T-helper 17 cell (primary cell): ENCODE measurements at places on chromosomes 7 and 10.
A peak's percentile ranks its signal among the peaks of the same experiment; 100 is the strongest.

- H3K4me1 ChIP-seq, result peaks cover 13% of the 10 kb centered on the region
- H3K4me3 ChIP-seq, result no peak overlapping the region
- no peaks in the 10 kb centered on the region for H3K36me3 ChIP-seq
- DNase-seq, result no peak
- H3K27me3 ChIP-seq, result no peaks in the 10 kb centered on the region
- peak overlapping the region; percentile 66 for H3K27ac ChIP-seq
Measured at GRCh38 chr7:141649865-141650634, 51.9 kb downstream of the DENND11 start.

GRCh38 chr7:101113836-101114235 is 13.1 kb upstream of the SERPINE1 start:
- no peak for DNase-seq
- peaks cover 7% of the 10 kb centered on the region for H3K27me3 ChIP-seq
- H3K27ac ChIP-seq, result no peak overlapping the region
- no peaks in the 10 kb centered on the region for H3K4me1 ChIP-seq
- no peak overlapping the region for H3K4me3 ChIP-seq
- H3K36me3 ChIP-seq, result no peaks in the 10 kb centered on the region

GRCh38 chr10:77974396-77975074 is 48.0 kb upstream of the DLG5 start:
- peaks cover 7% of the 10 kb centered on the region for H3K36me3 ChIP-seq
- no peak overlapping the region for H3K27ac ChIP-seq
- no peak for DNase-seq

- H3K36me3 ChIP-seq, result peaks cover 2% of the 10 kb centered on the region
- H3K27me3 ChIP-seq, result peaks cover 4% of the 10 kb centered on the region
- no peaks in the 10 kb centered on the region for H3K4me1 ChIP-seq
- no peak overlapping the region for H3K27ac ChIP-seq
Measured at GRCh38 chr10:17386616-17387075, 67.7 kb downstream of the ST8SIA6 start.

DNA sequence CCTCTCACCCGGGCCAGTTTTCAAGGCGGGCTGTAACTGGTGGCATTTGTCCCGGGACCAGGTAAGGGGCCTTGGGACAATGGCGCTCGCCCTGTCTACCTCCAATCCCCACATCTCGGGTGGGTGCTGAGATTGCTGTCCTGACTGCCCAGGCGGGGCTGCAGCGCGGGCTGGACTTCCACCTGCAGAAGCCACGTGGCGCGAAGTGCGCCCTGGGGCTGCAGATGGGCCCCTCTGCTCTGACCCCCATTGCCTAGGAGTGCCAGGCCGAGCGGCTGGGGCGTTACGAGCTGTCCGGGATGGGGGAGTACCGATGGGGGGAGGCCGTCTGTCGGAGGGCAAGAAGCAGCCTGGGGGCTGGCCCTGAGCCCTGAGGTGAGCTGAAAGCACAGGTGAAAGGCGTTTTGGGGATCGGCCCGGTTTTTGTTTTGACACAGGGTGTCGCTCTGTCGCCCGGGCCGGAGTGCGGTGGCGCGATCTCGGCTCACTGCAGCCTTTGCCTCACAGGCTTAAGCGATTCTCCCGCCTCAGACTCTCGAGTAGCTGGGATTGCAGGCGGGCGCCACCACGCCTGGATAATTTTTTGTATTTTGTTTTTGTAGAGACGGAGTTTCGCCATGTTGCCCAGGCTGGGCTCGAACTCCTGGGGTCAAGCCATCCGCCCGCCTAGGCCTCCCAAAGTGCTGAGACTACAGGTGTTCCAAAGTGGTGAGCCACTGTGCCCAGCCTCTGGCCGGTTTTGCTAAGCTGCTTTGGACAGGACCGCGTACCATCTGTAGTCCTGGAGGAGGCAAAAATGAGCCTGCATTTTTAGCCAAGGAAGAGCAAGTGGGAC is at the start of gene SFXN2:
Gene SFXN2 (plus strand): TSS at position 16 of the 835 bp plus-strand sequence. CDS start 12,001 bp downstream, outside the sequence.
- H3K36me3 ChIP-seq, result peaks cover 5% of the 10 kb centered on the region
- peak within 1 kb of the TSS; percentile 97 for H3K4me3 ChIP-seq
- H3K27me3 ChIP-seq, result no peaks in the 10 kb centered on the region
- H3K4me1 ChIP-seq, result peaks cover 47% of the 10 kb centered on the region

DNA sequence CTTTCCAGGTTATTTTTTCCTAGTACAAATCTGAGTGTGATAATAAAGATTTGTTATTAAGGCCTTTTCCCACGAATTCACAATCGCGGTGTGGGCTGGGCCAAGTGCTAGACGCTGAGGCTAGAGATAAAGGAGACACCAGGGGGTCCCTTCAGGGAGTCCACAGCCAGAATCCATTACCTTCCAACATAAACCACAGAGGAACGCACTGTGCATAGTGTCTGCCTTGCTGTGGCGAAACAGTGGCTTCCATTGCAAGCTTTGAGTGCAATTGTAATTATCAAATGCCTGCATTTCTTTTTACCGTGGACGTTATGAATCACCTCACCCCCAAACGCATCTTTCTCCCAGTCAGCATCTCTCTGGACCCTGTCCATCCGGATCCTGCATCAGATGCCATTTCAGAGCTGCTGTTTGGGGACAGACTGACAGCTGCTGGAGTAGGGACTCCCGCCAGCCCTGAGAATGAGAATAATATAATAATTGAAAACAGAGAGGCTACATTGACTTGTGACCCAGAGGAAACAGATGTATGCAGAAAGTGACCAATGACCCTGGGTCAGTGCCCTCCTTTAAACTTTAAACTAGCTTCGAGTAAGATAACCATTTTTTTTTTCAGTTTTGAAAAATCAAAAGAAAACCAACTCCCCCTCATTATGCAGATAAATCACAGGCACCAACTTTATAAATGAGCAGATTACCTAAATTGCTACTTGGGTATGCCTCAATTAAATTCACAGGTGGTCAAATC is 456.2 kb upstream of the NRP1 start:
- peaks cover 8% of the 10 kb centered on the region for H3K27me3 ChIP-seq

DNA sequence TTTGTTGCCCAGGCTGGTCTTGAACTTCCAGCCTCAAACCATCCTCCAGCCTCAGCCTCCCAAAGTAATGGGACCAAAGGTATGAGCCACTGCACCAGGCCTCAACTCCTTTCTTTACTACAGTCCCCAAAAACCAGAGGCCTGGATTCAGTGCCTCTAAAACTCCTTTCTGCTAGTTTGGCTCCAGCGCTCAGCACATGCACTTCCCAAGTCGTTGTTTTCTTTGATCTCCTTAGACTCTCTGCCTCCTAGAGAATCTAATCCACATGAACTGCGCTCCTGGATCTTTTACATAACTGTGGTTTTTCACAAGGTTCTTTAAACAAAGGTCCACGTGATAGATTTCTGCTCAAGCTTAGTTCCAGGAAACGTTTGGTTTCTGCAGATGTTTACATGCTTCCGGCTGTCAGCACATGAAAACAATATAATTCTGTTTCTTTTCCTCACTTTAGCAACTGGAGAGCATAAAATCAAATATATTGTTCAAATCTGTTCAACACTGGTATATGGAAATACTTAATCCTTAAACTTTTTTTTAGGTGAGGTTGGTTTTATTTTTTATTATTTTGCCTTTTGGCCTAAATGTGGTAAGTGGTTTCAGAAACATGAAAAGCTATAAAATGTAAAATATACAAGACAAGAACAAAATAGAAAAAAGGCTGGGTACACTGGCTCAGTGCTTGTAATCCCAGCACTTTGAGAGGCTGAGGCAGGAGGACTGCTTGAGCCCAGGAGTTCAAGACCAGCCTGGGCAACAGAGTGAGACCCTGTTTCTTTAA is 270.5 kb upstream of the MKLN1 start:
- no peak for DNase-seq
- peaks cover 53% of the 10 kb centered on the region for H3K4me1 ChIP-seq
- peak overlapping the region; percentile 98 for H3K27ac ChIP-seq
- no peaks in the 10 kb centered on the region for H3K27me3 ChIP-seq
- peaks cover 8% of the 10 kb centered on the region for H3K36me3 ChIP-seq
- peak overlapping the region; percentile 87 for H3K4me3 ChIP-seq

- no peaks in the 10 kb centered on the region for H3K4me1 ChIP-seq
- no peak for DNase-seq
- H3K27me3 ChIP-seq, result peaks cover 23% of the 10 kb centered on the region
Measured at GRCh38 chr10:75444781-75445386, 13.5 kb downstream of the LRMDA start.

DNA sequence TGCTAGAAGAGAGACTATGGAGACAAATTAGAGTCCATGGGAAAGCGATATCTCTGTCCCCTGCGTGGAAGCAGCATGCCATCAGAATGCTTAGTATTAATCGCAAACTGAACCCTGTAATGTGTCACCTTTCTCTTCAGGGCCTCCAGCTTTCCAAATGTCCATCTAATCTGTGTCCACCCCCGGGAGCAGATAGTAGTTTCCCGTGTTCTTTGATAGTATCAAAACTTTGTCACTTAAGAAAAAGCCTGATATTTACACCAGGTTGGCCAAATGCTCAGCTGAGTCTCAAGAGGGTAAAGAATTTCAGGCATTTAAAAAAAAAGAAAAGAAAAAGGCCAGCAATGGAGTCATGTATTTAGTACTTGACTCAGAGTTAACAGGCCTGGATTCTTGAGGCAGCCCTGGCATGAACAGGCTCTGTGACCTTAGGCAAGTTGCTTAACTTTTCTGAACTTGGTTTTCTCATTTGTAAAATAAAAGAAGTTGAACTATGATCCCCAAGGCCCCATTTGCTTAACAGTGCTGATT is 10.4 kb upstream of the GSAP start:
- H3K36me3 ChIP-seq, result no peaks in the 10 kb centered on the region
- no peak overlapping the region for H3K4me3 ChIP-seq
- H3K4me1 ChIP-seq, result peaks cover 24% of the 10 kb centered on the region
- peak overlapping the region; percentile 21 for H3K27ac ChIP-seq
- DNase-seq, result no peak

- DNase-seq, result no peak
- peaks cover 12% of the 10 kb centered on the region for H3K4me1 ChIP-seq
- no peaks in the 10 kb centered on the region for H3K27me3 ChIP-seq
Measured at GRCh38 chr7:110988890-110989501, 101.9 kb upstream of the LRRN3 start.

DNA sequence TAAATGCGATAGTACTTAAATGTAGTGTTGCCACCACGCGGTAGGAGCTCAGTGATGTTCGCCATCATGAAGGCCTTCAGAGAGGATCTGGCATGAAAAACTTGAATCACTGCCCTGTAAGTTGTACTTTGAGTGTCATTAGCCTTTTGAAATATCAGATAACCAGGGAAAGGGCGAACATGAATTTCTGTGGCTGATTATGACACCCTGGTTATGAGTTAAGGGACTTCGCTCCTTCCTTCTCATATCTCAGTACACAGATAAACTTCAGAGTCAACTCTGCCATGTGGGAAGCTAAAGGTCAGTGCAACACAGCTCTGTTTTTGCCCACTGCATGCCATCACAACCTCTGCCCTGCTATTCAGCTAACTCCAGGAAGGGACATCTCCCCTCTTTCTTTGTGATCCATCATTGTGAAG is 8.9 kb upstream of the ACSL5 start:
- H3K27me3 ChIP-seq, result peaks cover 13% of the 10 kb centered on the region
- no peak for DNase-seq
- H3K27ac ChIP-seq, result no peak overlapping the region
- H3K4me1 ChIP-seq, result peaks cover 9% of the 10 kb centered on the region

DNA sequence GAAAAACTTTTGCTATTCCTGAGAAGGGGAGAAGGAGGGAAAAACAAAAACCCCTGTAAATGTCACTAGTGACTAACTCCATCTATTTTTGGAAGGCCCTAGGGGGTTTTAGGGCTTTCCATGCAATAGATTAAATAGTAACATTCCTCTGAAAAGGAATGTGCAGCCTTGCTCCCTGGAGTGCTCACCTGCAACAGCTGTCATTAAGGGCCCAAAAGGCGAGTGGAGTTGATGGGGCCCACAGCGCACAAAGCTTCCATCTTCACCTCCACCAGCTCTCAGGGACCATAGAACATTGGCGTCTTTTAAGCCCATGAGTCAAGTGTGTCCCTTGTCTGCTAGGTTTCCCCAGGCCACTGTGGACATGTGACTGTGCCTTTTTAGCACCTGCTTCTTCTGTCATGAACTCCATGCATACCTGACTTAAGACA is 58.0 kb upstream of the IL6 start:
- H3K4me3 ChIP-seq, result no peak overlapping the region
- H3K27ac ChIP-seq, result no peak overlapping the region
- H3K27me3 ChIP-seq, result no peaks in the 10 kb centered on the region
- peaks cover 7% of the 10 kb centered on the region for H3K4me1 ChIP-seq

- no peaks in the 10 kb centered on the region for H3K4me1 ChIP-seq
- DNase-seq, result no peak
- H3K27ac ChIP-seq, result no peak overlapping the region
- no peak overlapping the region for H3K4me3 ChIP-seq
Measured at GRCh38 chr10:16314259-16314658, 122.6 kb upstream of the PTER start.

- no peak for DNase-seq
- peaks cover 11% of the 10 kb centered on the region for H3K27me3 ChIP-seq
- no peaks in the 10 kb centered on the region for H3K36me3 ChIP-seq
- no peaks in the 10 kb centered on the region for H3K4me1 ChIP-seq
- H3K4me3 ChIP-seq, result no peak overlapping the region
- no peak overlapping the region for H3K27ac ChIP-seq
Measured at GRCh38 chr7:24123076-24123475, 160.9 kb upstream of the NPY start.

DNA sequence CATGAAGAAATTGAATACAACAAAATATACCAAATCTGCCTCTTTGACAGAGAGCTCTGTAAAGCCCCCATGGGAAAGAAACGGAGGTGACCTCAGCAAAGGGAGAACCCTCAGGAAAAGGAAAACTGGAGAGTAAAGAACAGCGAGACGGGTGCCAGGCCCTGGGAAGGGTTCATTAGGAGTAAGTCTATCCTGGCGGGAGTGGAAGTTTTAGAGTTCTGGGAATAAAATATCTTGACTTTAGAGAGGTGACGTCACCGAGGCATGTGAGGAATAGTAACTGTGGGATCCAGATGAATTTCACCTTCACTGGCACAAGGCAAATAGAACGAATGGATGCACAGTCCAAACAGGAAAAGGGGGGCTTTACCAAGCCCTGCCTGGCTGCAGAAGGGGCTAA is 362.8 kb upstream of the IGFBP3 start:
- no peaks in the 10 kb centered on the region for H3K27me3 ChIP-seq
- DNase-seq, result no peak
- H3K4me3 ChIP-seq, result no peak overlapping the region

DNA sequence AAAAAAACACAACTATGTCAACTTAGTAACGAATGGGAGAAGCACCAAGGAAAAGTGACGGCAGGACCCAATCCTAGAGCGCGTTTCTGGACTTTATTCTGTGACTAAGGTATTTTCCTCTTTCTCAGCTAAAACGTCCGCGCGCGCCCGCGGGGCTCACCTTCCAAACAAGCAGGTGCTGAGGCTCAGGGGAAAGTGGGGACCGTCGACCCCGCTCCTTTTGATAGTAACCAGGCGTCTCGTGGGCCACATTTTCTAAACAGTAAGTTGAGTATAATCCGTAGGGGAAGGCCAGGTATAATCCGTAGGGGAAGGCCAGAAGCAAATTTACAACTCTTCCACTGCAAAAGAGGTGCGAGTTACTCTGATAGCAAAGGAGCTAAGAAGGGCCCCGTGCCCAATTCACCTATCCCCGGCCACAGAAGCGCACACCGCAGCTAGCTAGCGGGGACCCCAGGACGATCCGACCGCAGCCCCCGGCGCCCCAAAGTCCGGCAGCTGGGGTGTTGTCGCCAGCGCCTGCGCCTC is 743 bp downstream of the MKI67 start:
- H3K36me3 ChIP-seq, result peaks cover 3% of the 10 kb centered on the region
- peak overlapping the region; percentile 93 for H3K4me3 ChIP-seq
- peak overlapping the region; percentile 72 for H3K27ac ChIP-seq
- DNase-seq, result no peak
- H3K4me1 ChIP-seq, result peaks cover 27% of the 10 kb centered on the region
- peaks cover 34% of the 10 kb centered on the region for H3K27me3 ChIP-seq
